ENCODE measurements at places on chromosomes 6 and 20. TPM values are rescaled to one million over a fixed set of nuclear protein-coding genes. Genes with fewer than 3 reads are reported as not detected.

SNX9 gene
- total RNA-seq: 14.9 TPM

SLC22A16 gene
- not detected for total RNA-seq

FAM83C gene
- total RNA-seq: not detected

TP53RK gene
- 20.9 TPM for total RNA-seq

GRCh38 chr6:14440940-14441781 is 323.6 kb downstream of the CD83 start:
- no peak overlapping the region for H3K27ac ChIP-seq
- peaks cover under 1% of the 10 kb centered on the region for H3K36me3 ChIP-seq
- no peaks in the 10 kb centered on the region for H3K27me3 ChIP-seq
- no peaks in the 10 kb centered on the region for H3K4me1 ChIP-seq
- no peak overlapping the region for H3K4me3 ChIP-seq
- DNase-seq: no peak

GRCh38 chr6:156601152-156602065 is 175.8 kb upstream of the ARID1B start:
- peaks cover 4% of the 10 kb centered on the region for H3K27me3 ChIP-seq
- H3K27ac ChIP-seq: no peak overlapping the region
- H3K4me1 ChIP-seq: no peaks in the 10 kb centered on the region
- H3K36me3 ChIP-seq: no peaks in the 10 kb centered on the region

GRCh38 chr6:111423055-111423633 is 59.9 kb downstream of the REV3L start:
- no peak overlapping the region for H3K4me3 ChIP-seq
- H3K4me1 ChIP-seq: peaks cover 26% of the 10 kb centered on the region
- peak overlapping the region; percentile 13 for H3K27ac ChIP-seq
- DNase-seq: no peak

DNA sequence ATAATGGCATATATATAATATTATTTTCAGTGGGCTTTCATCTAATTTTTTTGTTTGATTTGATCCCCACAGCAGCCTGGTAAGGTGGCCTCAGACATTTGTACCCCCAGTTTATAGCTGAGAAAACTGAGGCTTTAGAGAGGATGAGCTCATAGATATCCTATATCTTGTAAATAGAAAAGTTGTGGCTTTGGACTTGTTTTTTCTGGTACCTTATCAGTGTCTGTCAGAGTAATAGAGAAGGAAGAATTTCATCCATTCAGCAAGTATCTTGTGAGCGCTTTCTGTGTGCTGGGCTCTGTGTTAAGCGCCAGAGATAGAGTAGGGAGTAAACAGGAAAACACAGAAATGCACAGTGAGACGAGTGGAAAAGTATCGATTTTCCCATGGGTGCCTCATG is 27.9 kb downstream of the TAF11 start:
- H3K4me3 ChIP-seq: no peak overlapping the region
- H3K36me3 ChIP-seq: peaks cover 14% of the 10 kb centered on the region
- H3K27me3 ChIP-seq: no peaks in the 10 kb centered on the region

GRCh38 chr6:24854077-24854666 is 55.5 kb upstream of the ARMH2 start:
- H3K27ac ChIP-seq: no peak overlapping the region
- no peak for DNase-seq
- peaks cover 38% of the 10 kb centered on the region for H3K4me1 ChIP-seq
- no peaks in the 10 kb centered on the region for H3K27me3 ChIP-seq
- H3K36me3 ChIP-seq: peaks cover 63% of the 10 kb centered on the region

DNA sequence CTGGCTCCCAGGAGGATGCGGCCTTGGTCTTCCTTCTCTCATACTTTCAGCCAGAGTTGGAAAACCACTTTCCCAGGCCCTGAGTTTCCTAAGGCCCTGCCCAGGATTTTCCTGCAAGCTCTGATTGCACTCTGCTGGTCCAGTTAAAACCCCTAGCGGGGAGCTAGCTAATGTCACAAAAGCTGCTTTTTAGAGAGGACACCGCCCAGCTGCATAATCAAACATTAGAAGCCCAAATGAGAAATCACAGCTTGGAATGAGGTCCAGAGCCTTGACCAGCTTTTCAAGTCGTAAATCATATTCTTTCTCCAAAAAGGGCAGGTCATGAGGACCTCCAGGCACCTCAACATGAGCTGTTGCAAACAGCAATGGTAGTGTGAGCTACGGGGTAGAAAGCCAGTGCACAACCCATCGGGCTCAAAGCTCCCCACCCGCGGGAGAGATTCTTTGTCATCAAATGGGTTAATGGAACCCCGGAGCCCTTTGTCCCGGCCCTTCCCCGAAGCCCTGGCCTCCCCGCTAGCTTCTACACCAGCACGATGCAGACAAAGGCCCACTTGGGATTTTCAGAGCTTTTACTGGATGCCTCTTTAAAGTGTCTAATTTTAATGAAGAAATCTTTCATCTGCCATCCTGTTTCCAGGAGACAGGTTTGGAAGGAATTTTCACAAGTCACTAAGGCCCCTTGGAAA is 134.0 kb downstream of the SCML4 start:
- no peak overlapping the region for H3K4me3 ChIP-seq
- DNase-seq: no peak
- H3K27ac ChIP-seq: no peak overlapping the region
- peaks cover 2% of the 10 kb centered on the region for H3K36me3 ChIP-seq
- no peaks in the 10 kb centered on the region for H3K27me3 ChIP-seq

- H3K4me3 ChIP-seq: no peak overlapping the region
- H3K4me1 ChIP-seq: no peaks in the 10 kb centered on the region
- H3K27me3 ChIP-seq: no peaks in the 10 kb centered on the region
- H3K36me3 ChIP-seq: no peaks in the 10 kb centered on the region
- H3K27ac ChIP-seq: no peak overlapping the region
These were observed 237.7 kb upstream of the RAB32 start for GRCh38 chr6:146305951-146306350.

GRCh38 chr6:43982084-43982625 is 145.1 kb downstream of the MRPL14 start:
- no peak overlapping the region for H3K4me3 ChIP-seq
- H3K4me1 ChIP-seq: peaks cover 8% of the 10 kb centered on the region
- no peaks in the 10 kb centered on the region for H3K36me3 ChIP-seq
- peaks cover 10% of the 10 kb centered on the region for H3K27me3 ChIP-seq
- no peak for DNase-seq

Measured in activated CD8-positive, alpha-beta memory T cell treated with anti-CD3 and anti-CD28 coated beads, Interleukin-2, amount 10 ng/mL, durations not matched to agents 7 days and 5 days (primary cell).